Endothelial cell (in vitro differentiated cells): ENCODE measurements at places on chromosomes 4 and X. TPM values are rescaled to one million over a fixed set of nuclear protein-coding genes. Genes with fewer than 3 reads are reported as not detected.

Gene RNF128
- total RNA-seq = 2.5 TPM

DNA sequence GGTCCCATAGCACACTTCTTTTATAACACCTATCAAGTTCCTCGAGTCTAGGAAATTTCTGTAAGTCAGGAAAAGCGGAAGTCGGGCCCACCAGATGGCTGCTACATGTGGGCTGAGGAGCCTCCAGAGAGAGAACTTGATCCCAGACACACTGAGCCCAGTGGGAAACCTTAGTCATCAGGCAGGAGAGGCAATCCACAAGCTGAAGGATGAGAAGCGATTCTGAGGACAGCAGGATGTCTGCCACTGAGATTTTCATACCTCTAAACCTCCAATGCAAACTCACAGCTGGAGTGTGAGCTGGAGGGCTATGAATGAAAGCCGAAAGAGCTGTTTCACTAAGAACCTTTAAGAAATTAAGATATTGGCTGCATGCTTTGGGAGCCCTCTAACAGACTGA lies 52.6 kb upstream of the PDHA1 start:
- H3K27ac ChIP-seq = no peak overlapping the region
- DNase-seq = no peak
- no peak overlapping the region for H3K4me3 ChIP-seq
- H3K4me1 ChIP-seq = peaks cover 11% of the 10 kb centered on the region

Gene F9
- not detected for total RNA-seq

- H3K27ac ChIP-seq = no peak overlapping the region
- H3K4me1 ChIP-seq = no peaks in the 10 kb centered on the region
- DNase-seq = no peak
- no peak overlapping the region for H3K4me3 ChIP-seq
- no peaks in the 10 kb centered on the region for H3K27me3 ChIP-seq
- H3K36me3 ChIP-seq = peaks cover 3% of the 10 kb centered on the region
Measured at GRCh38 chrX:1835056-1835455, 220.2 kb downstream of the ASMT start.

DNA sequence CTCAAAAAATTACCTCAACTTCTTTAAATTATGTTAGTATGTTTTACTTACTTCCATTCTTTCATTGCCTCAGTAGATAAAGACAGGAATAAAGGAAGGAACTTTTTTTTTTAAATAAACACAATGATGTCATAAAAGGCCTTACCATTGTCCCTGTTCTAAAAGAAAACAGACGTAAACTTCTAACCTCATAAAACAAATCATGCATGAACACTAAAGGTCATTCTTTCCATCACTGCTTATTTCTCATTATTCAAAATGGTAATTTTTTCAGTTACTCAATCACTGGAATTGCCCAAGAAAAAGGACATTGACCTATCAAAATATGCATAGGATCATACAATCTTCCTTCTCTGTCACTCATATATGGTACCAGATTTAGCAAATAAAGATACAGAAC lies 32.2 kb upstream of the ARMCX2 start:
- DNase-seq = no peak
- H3K27ac ChIP-seq = peak overlapping the region; percentile 78
- H3K27me3 ChIP-seq = peaks cover 2% of the 10 kb centered on the region
- no peak overlapping the region for H3K4me3 ChIP-seq
- H3K4me1 ChIP-seq = peaks cover 40% of the 10 kb centered on the region
- no peaks in the 10 kb centered on the region for H3K36me3 ChIP-seq

DNA sequence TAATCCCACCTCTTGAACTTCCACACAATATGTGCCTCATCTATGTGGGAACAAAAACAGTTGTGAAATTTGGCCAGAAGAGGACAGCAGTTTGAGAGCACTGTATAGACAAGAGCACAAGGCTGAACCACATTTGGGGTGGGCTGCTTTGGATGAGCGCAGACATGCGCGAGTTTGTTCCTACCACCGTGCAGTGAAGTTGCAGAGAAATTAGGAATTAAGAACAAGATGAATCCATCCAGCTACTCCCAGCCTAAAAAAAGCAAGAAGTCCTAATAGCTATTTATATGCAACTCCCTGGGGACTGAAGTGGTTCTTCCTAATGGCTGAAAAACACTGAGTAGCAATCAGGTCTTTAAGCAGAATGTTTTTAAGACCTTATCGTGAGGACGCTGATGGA lies 1.0 kb downstream of the GAB3 start:
- no peak overlapping the region for H3K27ac ChIP-seq
- peaks cover 2% of the 10 kb centered on the region for H3K27me3 ChIP-seq
- no peaks in the 10 kb centered on the region for H3K36me3 ChIP-seq
- DNase-seq = no peak
- peaks cover 5% of the 10 kb centered on the region for H3K4me1 ChIP-seq

Gene GLOD5
- total RNA-seq = not detected
